Hepatocyte (in vitro differentiated cells): ENCODE measurements at places on chromosomes 3 and 15.

GRCh38 chr3:129316248-129317013 is 37.8 kb downstream of the HMCES start:
- peaks cover 11% of the 10 kb centered on the region for H3K4me1 ChIP-seq
- H3K27ac ChIP-seq = peak overlapping the region; percentile 99
- peak; percentile 91 for DNase-seq
- no peaks in the 10 kb centered on the region for H3K27me3 ChIP-seq

- H3K27me3 ChIP-seq = no peaks in the 10 kb centered on the region
- H3K4me1 ChIP-seq = peaks cover 27% of the 10 kb centered on the region
- no peaks in the 10 kb centered on the region for H3K36me3 ChIP-seq
- H3K27ac ChIP-seq = peak overlapping the region; percentile 74
- no peak for DNase-seq
- H3K4me3 ChIP-seq = no peak overlapping the region
Measured at GRCh38 chr3:177335728-177336127, 138.4 kb upstream of the TBL1XR1 start.

- H3K27ac ChIP-seq = no peak overlapping the region
- no peak overlapping the region for H3K4me3 ChIP-seq
- peak; percentile 6 for DNase-seq
- no peaks in the 10 kb centered on the region for H3K4me1 ChIP-seq
- H3K27me3 ChIP-seq = no peaks in the 10 kb centered on the region
Measured at GRCh38 chr3:197083486-197083885, 53.9 kb upstream of the MELTF start.

- H3K36me3 ChIP-seq = no peaks in the 10 kb centered on the region
- no peak overlapping the region for H3K4me3 ChIP-seq
- H3K4me1 ChIP-seq = no peaks in the 10 kb centered on the region
- no peaks in the 10 kb centered on the region for H3K27me3 ChIP-seq
- no peak overlapping the region for H3K27ac ChIP-seq
Measured at GRCh38 chr3:116966649-116967048, 257.1 kb downstream of the TUSC7 start.

DNA sequence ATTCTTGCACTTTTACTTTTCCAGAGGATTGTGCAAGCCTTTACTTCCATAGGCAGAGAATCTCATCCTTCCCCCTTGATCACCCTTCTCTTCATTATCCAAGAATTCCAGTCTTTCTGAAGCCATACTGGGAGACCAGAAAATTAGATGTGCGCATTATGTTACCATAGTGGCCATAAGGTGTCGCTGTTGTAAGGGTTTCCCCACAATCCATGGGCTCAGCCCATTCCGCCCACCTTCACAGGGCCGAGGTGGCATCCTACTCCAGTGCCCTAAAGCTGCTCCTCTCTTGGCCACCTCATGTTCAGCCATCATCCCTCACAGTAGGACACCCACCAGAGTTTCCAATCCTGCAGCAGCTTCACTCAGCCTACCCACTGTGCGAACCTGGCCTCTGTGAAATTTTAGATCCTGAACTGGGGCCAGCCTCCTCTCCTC is 35.0 kb downstream of the CTSH start:
- no peak overlapping the region for H3K27ac ChIP-seq
- H3K27me3 ChIP-seq = no peaks in the 10 kb centered on the region
- peak; percentile 77 for DNase-seq

DNA sequence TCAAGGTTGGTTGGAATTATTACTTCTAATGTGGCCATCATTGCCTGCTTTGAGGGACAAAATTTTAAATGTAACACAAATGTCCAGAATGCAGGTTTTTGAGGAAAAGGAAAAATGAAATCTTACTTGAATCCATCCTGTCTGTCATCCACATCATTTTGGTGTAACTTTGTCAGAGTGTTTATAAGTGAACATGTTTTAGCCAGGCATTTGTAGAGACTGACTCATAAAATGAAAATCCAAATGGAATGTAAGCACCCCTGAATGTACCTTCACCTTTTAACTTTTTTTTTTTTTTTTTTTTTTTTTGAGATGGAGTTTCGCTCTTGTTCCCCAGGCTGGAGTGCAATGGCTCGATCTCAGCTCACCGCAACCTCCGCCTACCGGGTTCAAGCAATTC is 141.8 kb upstream of the BNIP2 start:
- H3K36me3 ChIP-seq = no peaks in the 10 kb centered on the region
- DNase-seq = no peak
- H3K27me3 ChIP-seq = no peaks in the 10 kb centered on the region
- H3K4me1 ChIP-seq = no peaks in the 10 kb centered on the region
- no peak overlapping the region for H3K27ac ChIP-seq
- H3K4me3 ChIP-seq = no peak overlapping the region

- H3K27me3 ChIP-seq = no peaks in the 10 kb centered on the region
- H3K36me3 ChIP-seq = no peaks in the 10 kb centered on the region
- H3K4me3 ChIP-seq = no peak overlapping the region
- no peak for DNase-seq
- peaks cover 32% of the 10 kb centered on the region for H3K4me1 ChIP-seq
Measured at GRCh38 chr15:85592148-85592547, 202.6 kb downstream of the KLHL25 start.

- no peak for DNase-seq
- no peaks in the 10 kb centered on the region for H3K27me3 ChIP-seq
- no peaks in the 10 kb centered on the region for H3K36me3 ChIP-seq
- H3K4me1 ChIP-seq = peaks cover 9% of the 10 kb centered on the region
- H3K27ac ChIP-seq = no peak overlapping the region
Measured at GRCh38 chr3:94431876-94432570, 369.2 kb downstream of the NSUN3 start.

DNA sequence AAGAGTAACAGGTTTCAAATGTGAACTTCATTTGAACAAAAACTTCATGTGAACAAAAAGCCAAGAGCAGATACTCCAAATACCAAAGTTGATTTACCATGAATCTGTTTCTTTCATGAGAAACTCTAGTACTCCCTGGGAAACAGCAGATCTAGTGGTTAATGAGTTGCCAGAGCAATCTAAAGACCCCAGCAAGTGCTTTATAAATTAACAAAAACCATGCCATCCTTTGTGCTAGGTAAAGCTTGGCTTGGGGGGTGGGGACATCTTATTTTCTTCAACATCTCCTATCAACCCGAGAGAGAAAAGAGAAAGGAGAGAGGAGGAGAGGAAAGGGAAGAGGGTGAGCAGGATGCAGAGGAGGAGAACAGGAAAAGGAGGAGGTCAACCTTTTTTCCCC is 100.7 kb downstream of the TBL1XR1 start:
- DNase-seq = no peak
- no peak overlapping the region for H3K27ac ChIP-seq
- peaks cover 2% of the 10 kb centered on the region for H3K4me1 ChIP-seq
- no peak overlapping the region for H3K4me3 ChIP-seq

DNA sequence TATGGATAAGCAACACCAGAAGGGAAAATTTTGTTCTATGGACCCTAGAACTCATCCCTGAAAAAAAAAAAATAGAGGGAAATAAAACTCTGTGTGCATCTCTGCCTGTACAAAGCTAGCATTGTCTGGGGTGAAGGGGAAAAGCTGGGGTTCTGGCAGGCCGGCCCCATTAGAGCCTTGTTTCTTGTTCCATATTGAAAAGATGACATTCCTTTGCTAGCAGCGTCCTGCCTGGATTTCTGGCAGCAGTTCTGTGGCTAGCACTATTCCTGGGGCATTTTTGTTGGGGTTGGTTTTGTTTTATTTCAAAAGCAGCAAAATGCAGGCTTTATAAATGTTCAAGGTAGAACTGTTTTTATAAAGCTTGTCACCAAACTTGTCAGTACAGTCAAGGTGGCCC is 45.2 kb downstream of the RARB start:
- peaks cover 57% of the 10 kb centered on the region for H3K4me1 ChIP-seq
- H3K4me3 ChIP-seq = no peak overlapping the region
- H3K27ac ChIP-seq = peak overlapping the region; percentile 56
- no peaks in the 10 kb centered on the region for H3K36me3 ChIP-seq

DNA sequence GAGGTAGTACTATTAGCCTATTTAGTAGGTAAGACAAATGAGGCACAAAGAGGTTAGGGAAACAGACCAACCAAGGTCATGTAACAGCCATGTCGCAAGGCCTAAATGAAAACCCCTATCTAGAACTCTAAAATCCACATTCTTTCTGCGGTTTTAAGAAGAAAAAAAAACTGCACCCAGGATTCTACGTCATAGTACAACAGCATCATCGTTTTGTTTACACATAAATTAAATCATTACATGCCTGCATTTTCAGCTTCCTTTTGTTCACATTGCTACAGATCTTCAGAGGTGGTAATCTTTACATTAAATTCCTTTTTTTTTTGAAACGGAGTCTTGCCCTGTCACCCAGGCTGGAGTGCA is 548 bp upstream of the PSMD6 start:
- peaks cover 10% of the 10 kb centered on the region for H3K36me3 ChIP-seq
- H3K4me3 ChIP-seq = no peak overlapping the region
- H3K27me3 ChIP-seq = no peaks in the 10 kb centered on the region
- H3K4me1 ChIP-seq = peaks cover 12% of the 10 kb centered on the region

GRCh38 chr3:65946438-65946837 is 92.3 kb downstream of the MAGI1 start:
- H3K4me1 ChIP-seq = peaks cover 22% of the 10 kb centered on the region
- DNase-seq = no peak
- H3K4me3 ChIP-seq = no peak overlapping the region
- no peaks in the 10 kb centered on the region for H3K36me3 ChIP-seq
- H3K27ac ChIP-seq = no peak overlapping the region
- H3K27me3 ChIP-seq = no peaks in the 10 kb centered on the region

DNA sequence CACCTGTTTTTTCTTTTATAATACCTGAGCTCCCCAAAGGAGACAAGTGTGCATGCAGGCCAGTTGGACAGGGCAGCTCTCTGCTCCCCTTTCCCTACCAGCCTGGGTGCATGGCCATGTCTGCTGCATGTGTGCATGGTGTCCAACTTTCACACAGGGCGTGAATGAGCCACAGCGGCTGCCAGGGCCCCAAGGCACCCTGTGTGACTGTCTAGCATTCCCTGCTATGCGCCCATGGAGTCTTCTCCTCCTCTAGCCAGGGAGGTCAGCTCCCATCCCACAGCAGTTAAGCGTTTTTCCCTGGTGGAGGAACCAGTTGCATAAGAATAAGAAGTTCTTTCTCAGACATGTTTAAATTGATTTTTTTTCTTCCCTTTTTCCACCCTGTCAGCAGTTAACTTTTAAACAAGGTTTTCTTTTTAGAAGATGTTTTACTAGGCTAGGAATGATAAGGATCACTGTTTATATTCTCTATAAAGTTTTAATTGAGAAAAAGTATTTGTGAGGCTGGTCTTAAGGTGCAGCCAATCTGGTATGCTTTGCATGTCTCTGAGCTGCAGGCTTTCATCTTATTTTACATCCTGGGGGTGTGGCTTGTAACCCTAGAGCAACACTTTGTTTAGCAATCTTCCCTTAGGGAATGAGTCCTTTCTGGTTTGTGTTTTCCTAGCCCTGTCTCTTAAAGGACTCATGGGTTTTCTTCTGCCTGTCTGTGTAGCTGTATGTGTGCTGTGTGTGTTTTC is 20.5 kb upstream of the OR5H1 start:
- H3K27me3 ChIP-seq = no peaks in the 10 kb centered on the region
- no peak for DNase-seq
- H3K27ac ChIP-seq = no peak overlapping the region
- H3K4me1 ChIP-seq = no peaks in the 10 kb centered on the region
- H3K4me3 ChIP-seq = no peak overlapping the region
- no peaks in the 10 kb centered on the region for H3K36me3 ChIP-seq

DNA sequence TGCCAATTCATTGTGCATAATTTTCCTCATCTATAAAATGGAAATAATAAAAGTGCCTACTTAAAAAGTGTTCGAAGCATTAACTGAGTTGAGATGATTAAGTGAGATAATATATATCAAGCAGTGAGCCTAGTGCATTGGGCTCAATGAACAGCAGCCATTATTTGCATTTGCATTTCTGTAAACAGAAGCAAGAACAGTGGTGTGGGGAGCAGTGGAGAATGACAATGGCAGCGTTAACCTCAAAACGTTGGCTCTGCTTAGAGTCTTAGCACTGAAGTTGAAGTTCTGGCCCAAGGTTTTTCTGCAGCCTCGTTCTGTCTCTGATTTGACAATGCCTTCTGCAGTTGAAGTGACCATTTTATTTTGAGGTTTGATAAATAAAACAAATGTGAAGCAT is 466.3 kb upstream of the ONECUT1 start:
- no peak overlapping the region for H3K4me3 ChIP-seq
- no peak overlapping the region for H3K27ac ChIP-seq
- H3K27me3 ChIP-seq = no peaks in the 10 kb centered on the region
- H3K4me1 ChIP-seq = no peaks in the 10 kb centered on the region

DNA sequence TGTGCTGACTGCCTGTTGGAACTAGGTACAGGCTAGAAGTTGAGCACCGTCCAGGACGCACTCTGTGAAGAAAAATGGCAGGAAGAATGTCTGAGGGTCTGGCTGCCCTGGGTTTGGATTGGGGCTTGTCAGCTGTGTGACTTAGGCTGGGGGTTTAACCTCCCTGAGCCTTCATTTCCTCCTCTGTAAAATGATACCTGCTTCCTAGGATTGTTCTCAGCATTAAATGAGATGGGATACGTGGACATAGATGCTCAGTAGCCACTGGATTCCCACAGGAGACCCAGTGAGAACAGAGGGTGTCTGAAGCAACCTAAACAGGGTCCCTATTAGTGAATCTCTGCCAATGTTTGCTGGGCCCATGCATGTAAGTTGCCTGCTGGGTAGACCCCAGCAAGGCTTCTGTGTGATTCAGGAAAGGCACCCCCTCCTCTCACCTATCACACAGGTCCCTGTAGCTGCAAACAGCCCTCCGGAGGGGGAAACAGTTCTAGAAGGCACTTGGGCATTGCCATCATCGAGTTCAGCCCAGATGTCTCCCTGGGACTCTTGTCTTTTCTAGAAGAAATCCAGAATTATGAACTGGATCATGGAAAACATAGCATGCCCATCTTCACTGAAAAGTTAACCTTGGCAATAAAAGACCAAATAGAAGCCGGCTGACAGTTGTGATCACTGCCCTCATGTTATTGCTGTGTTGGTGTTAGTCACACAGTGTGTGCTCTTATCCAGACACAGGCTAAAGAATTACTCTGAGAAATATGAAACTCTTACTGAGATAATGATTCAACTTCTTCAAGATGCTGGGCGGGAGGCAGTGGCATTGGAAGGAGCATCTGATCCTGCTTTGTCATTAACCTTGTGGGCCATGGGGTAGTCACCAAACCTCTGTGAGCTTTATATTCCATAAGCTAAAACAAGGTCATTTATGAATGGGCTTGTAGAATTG is 64.5 kb downstream of the SMAD6 start:
- no peaks in the 10 kb centered on the region for H3K27me3 ChIP-seq
- H3K36me3 ChIP-seq = no peaks in the 10 kb centered on the region
- no peak overlapping the region for H3K4me3 ChIP-seq

GRCh38 chr3:14460342-14461005 is 58.1 kb downstream of the SLC6A6 start:
- no peaks in the 10 kb centered on the region for H3K27me3 ChIP-seq
- H3K4me3 ChIP-seq = no peak overlapping the region
- H3K4me1 ChIP-seq = no peaks in the 10 kb centered on the region
- H3K36me3 ChIP-seq = no peaks in the 10 kb centered on the region

DNA sequence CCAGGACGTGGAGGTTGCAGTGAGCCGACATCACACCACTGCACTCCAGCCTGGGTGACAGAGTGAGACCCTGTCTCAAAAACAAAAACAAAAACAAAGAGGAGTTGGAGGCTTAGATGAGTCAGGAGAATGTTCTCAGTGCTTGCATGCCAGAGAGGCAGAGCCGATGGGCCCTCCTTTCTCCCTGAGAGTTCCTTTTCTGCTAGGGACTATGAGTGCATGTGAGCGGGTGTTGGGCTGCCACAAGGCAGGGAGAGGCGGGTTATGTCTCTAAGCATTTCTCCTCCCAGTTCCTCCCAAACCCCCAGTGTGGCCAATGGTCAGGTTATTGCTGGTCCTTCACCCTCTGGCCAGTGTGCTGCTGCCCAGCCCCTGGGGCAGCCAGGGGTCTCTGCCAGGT is 45.1 kb downstream of the RTP1 start:
- H3K27ac ChIP-seq = no peak overlapping the region
- no peaks in the 10 kb centered on the region for H3K36me3 ChIP-seq
- no peak overlapping the region for H3K4me3 ChIP-seq
- DNase-seq = no peak
- H3K4me1 ChIP-seq = no peaks in the 10 kb centered on the region
